ENCODE measurements at places on chromosomes 16 and 17. TPM values are rescaled to one million over a fixed set of nuclear protein-coding genes. Genes with fewer than 3 reads are reported as not detected.
A peak's percentile ranks its signal among the peaks of the same experiment; 100 is the strongest.

The MFAP4 gene
- 28.7 TPM for total RNA-seq

GRCh38 chr16:89034573-89034961, 57.6 kb upstream of the CBFA2T3 start:
- DNase-seq = no peak

The GJD3 gene
- 2.9 TPM for total RNA-seq

DNA sequence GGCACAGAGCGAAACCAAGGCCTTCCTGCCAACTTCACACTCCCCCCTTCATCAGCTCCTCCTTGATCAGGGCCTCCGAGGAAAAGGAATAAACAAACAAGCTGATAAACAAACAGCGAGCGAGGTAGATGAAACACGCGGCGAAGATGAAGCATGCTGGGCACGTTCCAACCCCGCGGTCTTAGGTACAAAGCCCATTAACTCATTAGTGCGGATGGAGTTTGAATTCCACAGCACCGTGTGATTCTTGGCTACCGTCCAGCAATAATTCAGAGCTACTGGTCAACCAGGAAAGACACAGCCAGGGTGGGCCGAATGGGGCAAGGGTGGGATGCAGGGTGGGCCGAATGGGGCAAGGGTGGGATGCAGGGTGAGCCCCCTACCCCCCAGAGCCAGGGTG, 67.3 kb downstream of the RBFOX3 start:
- no peak for DNase-seq

The WFIKKN2 gene
- under 0.01 TPM for total RNA-seq

- DNase-seq = no peak
Observed at GRCh38 chr17:65684631-65685030, 123.2 kb upstream of the AXIN2 start.

- no peak for DNase-seq
Observed at GRCh38 chr16:57229079-57229478, 16.0 kb upstream of the ARL2BP start.

DNA sequence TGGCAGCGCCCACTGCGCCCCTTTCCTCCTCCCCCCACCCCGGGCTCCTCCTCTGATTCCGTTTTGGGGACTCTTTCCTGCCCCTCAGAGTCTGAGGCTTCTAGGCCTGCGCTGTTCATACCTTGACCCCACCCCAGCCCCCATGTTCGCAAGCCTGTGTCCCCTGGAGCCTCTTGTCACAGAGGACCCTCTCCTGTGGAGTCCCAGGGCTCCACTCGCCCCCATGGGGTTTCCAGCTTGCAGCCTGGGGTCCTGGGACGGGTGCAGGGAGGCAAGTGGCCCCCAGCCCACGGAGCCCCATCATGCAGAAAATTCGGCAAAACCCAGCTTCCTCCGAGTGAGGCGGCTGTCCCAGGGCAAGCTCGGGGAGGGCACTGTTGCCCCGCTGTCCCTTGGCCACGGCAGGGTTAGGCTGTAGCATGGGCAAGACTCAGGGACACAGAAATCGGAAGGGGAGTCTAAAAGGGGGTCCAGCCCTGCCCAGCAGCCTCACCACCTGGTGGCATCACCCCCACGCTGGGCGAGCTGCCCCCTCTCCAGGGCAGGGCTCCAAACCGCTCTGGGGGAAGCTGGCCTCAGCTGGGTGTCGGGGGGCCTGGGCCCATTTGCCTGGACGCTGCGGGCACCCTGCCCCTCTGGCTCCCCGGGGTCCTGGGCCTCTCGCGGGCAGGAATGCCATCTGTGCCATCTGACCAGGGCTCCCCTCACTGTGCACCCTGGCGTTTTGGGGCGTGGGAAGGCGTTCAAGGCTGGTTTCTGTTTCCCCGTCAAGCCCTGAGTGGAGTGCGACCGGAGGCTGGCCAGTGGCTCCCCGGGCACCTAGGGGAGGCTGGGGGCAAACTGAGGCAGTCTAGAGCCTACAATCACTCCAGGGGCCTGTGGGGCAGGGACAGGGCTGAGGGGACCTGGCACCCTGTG, 11.5 kb upstream of the BAHCC1 start:
- DNase-seq = no peak

The NR1D1 gene
- 1.7 TPM for total RNA-seq

The UTS2R gene
- not detected for total RNA-seq

- no peak for DNase-seq
Observed at GRCh38 chr17:32287804-32288511, 22.3 kb downstream of the RHBDL3 start.

DNA sequence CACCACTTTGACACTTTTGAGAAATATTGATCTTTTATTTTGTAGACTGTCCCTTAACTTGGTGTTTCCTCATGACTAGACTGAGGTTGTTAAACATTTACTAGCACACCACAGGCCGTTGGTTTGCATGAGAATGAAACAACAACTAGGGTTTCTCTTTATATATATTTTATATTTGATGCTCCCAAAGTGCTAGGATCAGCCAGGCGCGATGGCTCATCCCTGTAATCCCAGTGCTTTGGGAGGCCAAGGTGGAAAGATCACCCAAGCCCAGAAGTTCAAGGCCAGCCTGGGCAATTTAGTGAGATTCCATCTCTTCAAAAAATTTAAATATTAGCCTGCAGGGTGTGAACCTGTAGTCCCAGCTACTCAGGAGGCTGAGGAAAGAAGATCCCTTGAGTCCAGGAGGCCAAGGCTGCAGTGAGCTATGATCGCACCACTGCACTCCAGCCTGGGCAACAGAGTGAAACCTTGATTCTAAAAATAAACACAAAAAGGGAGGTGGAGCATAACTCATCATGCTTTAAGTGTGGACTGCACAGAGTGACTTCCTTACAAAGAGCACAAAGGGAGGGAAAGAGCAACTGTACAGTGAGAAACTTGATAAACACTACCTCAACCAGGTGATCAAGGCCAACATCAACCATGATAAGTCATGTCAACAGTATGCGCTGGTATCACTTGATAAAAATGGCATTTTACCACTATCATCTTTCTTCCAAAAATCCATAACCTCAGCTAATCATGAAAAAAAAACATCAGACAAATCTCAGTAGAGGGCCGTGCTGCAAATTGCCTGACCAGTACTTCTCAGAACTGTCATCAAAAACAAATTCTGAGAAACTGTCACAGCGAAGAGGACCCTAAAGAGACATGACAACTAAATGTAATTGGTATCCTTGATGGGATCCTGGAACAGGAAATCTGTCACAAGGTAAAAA, 72.8 kb upstream of the ATF7IP2 start:
- DNase-seq = no peak

The TMEM107 gene
- total RNA-seq = 23.7 TPM

The ABCA3 gene
- total RNA-seq = 0.97 TPM

The SMIM36 gene
- total RNA-seq = not detected

DNA sequence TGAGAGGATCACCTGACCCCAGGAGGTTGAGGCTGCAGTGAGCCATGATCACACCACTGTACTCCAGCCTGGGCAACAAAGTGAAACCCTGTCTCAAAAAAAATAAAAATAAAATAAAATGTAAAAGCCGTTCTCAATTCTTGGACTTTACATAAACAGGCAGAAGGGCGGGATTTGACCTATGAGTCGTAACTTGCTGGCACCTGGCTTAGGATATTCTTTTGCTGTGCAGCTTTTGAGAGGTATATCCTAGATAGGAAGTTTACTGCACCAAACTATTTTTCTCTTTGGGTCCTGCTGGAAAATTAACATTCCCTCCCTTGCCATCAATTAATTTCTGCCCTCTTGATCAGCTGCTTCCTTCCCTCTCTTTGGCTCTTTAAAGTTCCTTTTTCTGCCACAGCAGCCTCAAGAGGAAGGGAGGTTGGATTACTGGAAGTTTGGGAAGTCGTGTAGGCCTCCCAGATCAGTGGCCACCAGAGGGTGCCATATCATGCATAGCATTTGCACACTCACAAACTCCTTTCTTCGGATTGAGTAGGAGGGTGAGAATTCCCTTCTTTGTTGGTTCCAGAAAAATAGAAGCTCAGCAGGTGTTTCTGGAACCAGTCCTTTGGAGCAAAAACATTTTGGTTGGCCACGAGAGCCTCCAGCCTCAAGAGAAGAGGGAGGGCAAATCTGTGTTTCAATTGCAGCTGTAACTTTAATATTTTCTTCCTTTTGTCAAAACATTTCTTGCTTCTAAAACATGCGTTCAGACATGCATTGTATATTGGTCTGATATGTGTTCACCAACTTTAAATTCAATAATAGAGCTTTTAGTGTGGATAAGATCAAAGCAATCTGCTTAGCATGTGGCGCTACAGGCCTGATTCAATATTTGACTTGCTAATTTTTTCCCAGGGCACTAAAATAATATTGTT, 147.3 kb downstream of the CCDC182 start:
- DNase-seq = peak; percentile 78

The MRPL28 gene
- total RNA-seq = 86.7 TPM

- no peak for DNase-seq
Observed at GRCh38 chr17:79801156-79802038, 4.5 kb upstream of the CBX8 start.
